ENCODE measurements at places on chromosomes 11 and 22. TPM values are rescaled to one million over a fixed set of nuclear protein-coding genes. Genes with fewer than 3 reads are reported as not detected.
A peak's percentile ranks its signal among the peaks of the same experiment; 100 is the strongest.

DNA sequence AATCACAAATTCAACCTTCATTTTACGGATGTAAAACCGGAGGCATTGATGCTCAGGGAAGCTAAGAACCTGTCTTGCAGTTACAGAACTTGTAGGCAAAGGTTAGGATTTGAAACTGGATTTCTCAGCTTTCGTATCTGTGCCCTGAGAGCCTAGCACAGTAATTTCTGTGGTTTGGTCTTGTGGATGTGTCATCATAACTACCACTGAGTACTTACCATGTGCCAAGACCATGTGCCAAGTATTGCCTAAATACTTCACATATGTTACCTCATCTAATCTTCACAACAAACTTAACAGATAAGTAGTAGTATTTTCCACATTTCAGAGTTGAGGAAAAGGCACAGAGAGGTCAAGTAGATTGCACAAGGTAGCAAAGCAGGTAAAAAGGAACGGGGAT is 140.7 kb downstream of the NXPE2 start:
- H3K36me3 ChIP-seq: no peaks in the 10 kb centered on the region
- H3K4me3 ChIP-seq: no peak overlapping the region
- peaks cover 8% of the 10 kb centered on the region for H3K27me3 ChIP-seq
- no peak for DNase-seq
- H3K27ac ChIP-seq: no peak overlapping the region

DNA sequence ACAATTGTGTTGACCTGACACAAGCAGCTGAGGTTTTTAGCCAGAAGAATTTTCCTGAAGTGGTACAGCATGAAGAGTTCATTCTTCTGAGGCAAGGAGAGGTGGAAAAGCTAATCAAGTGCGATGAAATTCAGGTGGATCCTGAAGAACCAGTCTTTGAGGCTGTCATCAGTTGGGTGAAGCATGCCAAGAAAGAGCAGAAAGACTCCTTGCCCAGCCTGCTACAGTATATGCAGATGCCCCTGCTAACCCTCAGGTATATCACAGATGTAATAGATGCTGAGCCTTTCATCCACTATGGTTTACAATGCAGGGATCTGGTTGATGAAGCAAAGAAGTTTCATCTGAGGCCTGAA is 12.9 kb upstream of the SCARF2 start:
- no peaks in the 10 kb centered on the region for H3K4me1 ChIP-seq
- no peaks in the 10 kb centered on the region for H3K27me3 ChIP-seq
- H3K36me3 ChIP-seq: no peaks in the 10 kb centered on the region

- H3K4me3 ChIP-seq: no peak overlapping the region
- DNase-seq: no peak
- no peaks in the 10 kb centered on the region for H3K4me1 ChIP-seq
- H3K27ac ChIP-seq: no peak overlapping the region
- H3K36me3 ChIP-seq: no peaks in the 10 kb centered on the region
These were observed 43.1 kb upstream of the TRIM77 start for GRCh38 chr11:89667001-89667400.

DNA sequence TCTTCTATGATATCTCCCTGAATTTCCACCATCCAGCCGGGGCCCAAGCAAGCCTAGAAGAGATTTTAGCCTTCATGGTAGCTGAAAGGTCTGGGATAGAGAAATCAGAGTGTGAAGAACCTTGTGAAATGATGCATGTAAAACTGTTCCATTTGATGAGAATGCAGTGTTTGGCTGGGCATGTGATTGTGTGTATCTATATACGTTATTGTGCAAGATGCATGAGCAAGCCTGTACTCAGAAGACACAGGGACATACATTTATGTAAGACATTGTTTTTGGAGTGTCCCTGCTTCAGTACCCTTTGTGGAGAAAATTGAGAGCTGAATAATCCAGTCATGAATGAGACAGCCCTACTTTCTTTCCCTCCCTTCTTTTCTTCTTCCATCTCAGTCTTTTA is 15.2 kb upstream of the OR52K2 start:
- no peak for DNase-seq
- no peak overlapping the region for H3K4me3 ChIP-seq
- no peaks in the 10 kb centered on the region for H3K36me3 ChIP-seq
- no peak overlapping the region for H3K27ac ChIP-seq

- peak overlapping the region; percentile 76 for H3K27ac ChIP-seq
- no peaks in the 10 kb centered on the region for H3K36me3 ChIP-seq
- DNase-seq: no peak
- H3K27me3 ChIP-seq: no peaks in the 10 kb centered on the region
These were observed 774 bp downstream of the APOBEC3D start for GRCh38 chr22:39021552-39022250.

DNA sequence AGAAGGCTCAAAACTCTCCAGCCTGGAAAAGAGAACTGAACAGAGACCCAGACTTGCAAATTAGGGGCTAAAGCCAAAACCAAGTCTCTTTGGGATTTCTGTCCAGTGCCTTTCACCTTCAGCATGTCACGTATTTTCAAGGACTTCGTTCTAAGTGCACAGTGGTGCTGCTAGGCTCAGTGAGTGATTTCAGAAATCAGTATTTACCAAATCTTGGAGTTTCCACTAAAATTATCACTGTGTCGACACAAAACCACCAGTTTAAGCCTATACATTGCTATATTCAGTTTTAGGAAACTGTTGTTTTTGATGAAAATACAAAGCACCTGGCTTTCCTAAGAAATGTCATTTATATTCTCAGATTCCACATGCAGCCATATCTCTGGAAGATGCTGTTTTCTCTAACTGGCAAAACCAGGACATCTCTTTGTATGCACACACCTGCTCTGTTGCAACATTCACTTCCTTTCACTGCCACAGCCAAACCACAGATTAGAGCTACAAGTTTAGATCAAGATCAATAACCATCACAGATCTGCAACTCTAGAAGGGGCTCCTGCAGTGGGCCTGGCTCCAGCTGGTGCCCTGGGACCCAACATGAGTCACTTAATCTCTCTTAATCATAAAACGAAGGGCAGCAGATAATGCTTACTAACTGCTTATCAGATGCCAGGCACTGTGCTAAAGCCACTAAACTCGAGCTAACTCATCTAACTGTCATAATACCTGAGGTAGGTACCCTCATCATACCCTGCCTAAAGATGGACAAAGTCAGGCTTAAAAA is 22.3 kb downstream of the SMCO4 start:
- H3K36me3 ChIP-seq: no peaks in the 10 kb centered on the region
- H3K27ac ChIP-seq: no peak overlapping the region
- peaks cover 53% of the 10 kb centered on the region for H3K4me1 ChIP-seq
- no peak for DNase-seq

DNA sequence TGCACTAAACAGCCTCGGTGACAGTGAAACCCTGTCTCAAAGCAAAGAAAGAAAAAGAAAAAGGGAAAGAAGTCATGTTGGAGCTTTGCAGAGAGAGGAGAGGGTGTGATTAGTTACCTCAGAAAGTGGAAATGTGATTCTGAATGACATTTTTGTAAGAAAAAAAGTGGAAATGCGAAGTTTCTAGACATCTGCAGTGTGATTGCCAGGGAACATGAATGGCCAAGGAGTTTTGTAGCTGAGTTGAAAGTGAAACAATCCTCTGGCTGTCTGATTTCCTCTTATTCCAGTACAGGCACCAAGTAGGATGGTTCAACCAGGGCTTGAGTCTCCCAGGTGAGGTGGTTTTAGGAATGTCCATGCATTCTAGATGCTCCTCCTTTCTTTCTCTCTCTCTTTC is 17.8 kb upstream of the SYVN1 start:
- no peaks in the 10 kb centered on the region for H3K27me3 ChIP-seq
- no peaks in the 10 kb centered on the region for H3K36me3 ChIP-seq
- H3K4me3 ChIP-seq: no peak overlapping the region
- DNase-seq: no peak

DNA sequence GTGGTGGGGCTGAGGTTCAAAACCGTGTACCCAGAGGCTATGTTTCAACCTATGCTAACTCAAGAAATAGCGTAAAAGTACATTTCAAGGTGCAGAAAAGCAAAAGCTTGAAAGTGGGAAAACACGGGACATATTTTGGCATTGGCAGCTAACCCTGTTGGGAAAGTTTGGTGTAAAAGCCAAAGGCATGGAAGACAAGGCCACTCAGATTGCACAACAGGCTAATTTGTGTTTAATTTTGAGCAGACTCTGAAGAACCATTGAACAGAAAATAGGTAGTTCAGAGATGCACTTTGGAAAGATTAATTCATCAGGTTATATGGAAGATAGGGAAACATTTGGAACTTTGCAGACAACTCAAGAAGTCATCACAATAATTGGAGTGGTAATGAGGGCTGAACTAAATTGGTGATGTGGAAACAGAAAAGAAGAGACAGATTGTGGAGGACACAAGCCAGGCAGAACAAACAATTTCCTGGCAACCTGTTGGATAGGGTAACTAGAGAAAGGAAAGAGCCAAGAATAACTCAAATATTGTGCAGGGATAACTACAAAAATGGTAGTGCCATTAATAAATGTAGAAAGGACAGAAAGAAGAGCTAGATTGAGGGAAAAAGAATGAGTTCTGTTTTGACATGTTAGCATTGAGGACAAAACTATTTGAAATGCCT is 140.5 kb upstream of the PGR start:
- no peaks in the 10 kb centered on the region for H3K4me1 ChIP-seq
- H3K27me3 ChIP-seq: no peaks in the 10 kb centered on the region
- no peaks in the 10 kb centered on the region for H3K36me3 ChIP-seq
- DNase-seq: no peak

DNA sequence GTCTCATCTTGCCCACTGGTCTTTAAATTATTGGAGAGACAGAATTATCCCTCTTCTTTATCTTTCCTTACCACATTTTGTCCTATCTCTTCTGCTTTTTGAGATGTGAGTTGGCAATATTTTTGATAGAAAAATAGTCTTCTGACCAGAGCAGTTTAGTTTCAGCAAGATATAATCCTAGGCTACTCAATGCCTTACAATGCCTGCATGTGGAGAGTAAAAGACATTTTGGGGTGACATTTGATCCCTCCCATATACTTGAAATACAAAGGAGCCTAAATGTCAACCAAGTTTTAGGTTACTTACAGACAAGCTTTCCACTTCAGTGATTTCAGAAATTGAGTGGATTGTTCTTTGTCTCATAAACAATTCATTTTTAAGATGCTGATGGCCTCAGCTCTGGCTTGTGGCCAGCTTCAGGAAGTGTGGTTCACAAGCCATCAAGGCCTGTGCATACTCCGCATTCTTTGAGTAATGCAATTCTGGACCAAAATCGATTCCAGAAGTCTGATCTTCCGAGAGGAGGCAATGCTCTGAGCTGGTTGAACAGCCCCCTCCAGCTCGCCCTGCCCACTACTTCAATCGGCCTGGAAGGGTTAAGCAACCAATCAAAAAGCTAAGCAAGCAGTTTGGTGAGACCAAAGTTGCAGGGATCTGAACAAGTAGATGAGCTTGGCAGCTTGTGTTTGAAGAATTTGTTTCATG is 274.4 kb downstream of the BLID start:
- no peaks in the 10 kb centered on the region for H3K27me3 ChIP-seq
- no peaks in the 10 kb centered on the region for H3K36me3 ChIP-seq
- H3K4me1 ChIP-seq: no peaks in the 10 kb centered on the region
- H3K4me3 ChIP-seq: no peak overlapping the region

- H3K4me1 ChIP-seq: no peaks in the 10 kb centered on the region
- H3K36me3 ChIP-seq: no peaks in the 10 kb centered on the region
- no peak for DNase-seq
- no peak overlapping the region for H3K4me3 ChIP-seq
- H3K27me3 ChIP-seq: no peaks in the 10 kb centered on the region
These were observed 35.1 kb upstream of the CUL5 start for GRCh38 chr11:107973641-107974040.

GRCh38 chr11:34351687-34352469 is 5.9 kb downstream of the ABTB2 start:
- no peak overlapping the region for H3K27ac ChIP-seq
- peaks cover 28% of the 10 kb centered on the region for H3K4me1 ChIP-seq
- H3K27me3 ChIP-seq: no peaks in the 10 kb centered on the region
- H3K36me3 ChIP-seq: no peaks in the 10 kb centered on the region
- DNase-seq: no peak

DNA sequence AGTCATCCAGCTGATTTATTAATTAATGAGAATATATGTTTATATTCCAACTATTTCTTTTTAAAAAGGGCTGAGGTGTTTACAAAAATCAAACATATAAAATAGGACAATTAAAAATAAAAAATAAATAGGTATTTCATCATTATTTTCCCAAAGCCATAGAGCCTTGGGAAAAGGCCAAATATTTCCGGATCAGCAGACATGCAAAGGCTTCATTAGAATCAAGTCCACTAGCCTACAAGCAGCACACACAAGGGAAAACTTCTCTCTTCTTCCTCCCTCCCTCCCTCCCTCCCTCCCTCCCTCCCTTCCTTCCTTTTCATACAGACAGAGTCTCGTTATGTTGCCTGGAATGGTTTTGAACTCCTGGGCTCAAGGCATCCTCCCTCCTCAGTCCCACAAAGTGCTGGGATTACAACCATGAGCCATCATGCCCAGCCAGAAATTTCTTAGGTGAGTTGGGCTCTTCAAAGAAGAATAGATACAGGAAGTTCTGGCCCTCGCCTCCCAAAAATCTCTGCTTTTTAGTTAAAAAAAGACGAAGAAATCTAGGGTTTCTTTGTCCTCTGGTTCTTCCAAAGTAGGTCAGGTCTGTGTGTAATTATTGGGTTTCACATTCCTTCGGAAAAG is 121.2 kb downstream of the SIK3 start:
- no peak overlapping the region for H3K4me3 ChIP-seq
- no peaks in the 10 kb centered on the region for H3K36me3 ChIP-seq
- H3K27me3 ChIP-seq: no peaks in the 10 kb centered on the region
- H3K4me1 ChIP-seq: peaks cover 35% of the 10 kb centered on the region
- no peak for DNase-seq

GRCh38 chr11:134386945-134387344 is 25.1 kb downstream of the B3GAT1 start:
- no peak overlapping the region for H3K4me3 ChIP-seq
- no peak overlapping the region for H3K27ac ChIP-seq
- DNase-seq: no peak
- H3K4me1 ChIP-seq: no peaks in the 10 kb centered on the region
- no peaks in the 10 kb centered on the region for H3K36me3 ChIP-seq
- H3K27me3 ChIP-seq: no peaks in the 10 kb centered on the region

GRCh38 chr11:128734832-128735224 is 41.0 kb downstream of the FLI1 start:
- no peaks in the 10 kb centered on the region for H3K27me3 ChIP-seq
- DNase-seq: no peak
- H3K4me1 ChIP-seq: peaks cover 57% of the 10 kb centered on the region
- H3K27ac ChIP-seq: no peak overlapping the region
- no peak overlapping the region for H3K4me3 ChIP-seq
- no peaks in the 10 kb centered on the region for H3K36me3 ChIP-seq

- no peak overlapping the region for H3K27ac ChIP-seq
- no peak overlapping the region for H3K4me3 ChIP-seq
- no peaks in the 10 kb centered on the region for H3K36me3 ChIP-seq
These were observed 24.6 kb downstream of the MOV10L1 start for GRCh38 chr22:50114221-50115021.

- H3K4me1 ChIP-seq: peaks cover 67% of the 10 kb centered on the region
- peaks cover 29% of the 10 kb centered on the region for H3K36me3 ChIP-seq
- no peak overlapping the region for H3K27ac ChIP-seq
- H3K4me3 ChIP-seq: peak overlapping the region; percentile 94
- DNase-seq: no peak
These were observed 2.6 kb downstream of the MARK2 start for GRCh38 chr11:63841554-63841953.

GRCh38 chr11:64097468-64098317 is 62.0 kb downstream of the FLRT1 start:
- H3K36me3 ChIP-seq: no peaks in the 10 kb centered on the region
- no peak overlapping the region for H3K4me3 ChIP-seq
- DNase-seq: no peak
- no peaks in the 10 kb centered on the region for H3K27me3 ChIP-seq
- no peak overlapping the region for H3K27ac ChIP-seq

Gene PKP3
- 0.80 TPM for polyA plus RNA-seq

Gene SHANK3
- polyA plus RNA-seq: 59.8 TPM

Gene ANKK1
- polyA plus RNA-seq: 0.06 TPM

Gene VSIG2
- polyA plus RNA-seq: 0.55 TPM

Measured in heart right ventricle (tissue), 16 donors.